Parietal lobe (tissue), 2 donors: ENCODE measurements at places on chromosomes 7 and 10. TPM values are rescaled to one million over a fixed set of nuclear protein-coding genes. Genes with fewer than 3 reads are reported as not detected.

Gene STEAP1
- not detected for total RNA-seq

Gene NAT16
- 3.4 TPM for total RNA-seq

Gene CLEC2L
- total RNA-seq, result 1.9 TPM

Gene PUS7
- total RNA-seq, result 27.5 TPM

Gene MORN4
- 26.0 TPM for total RNA-seq

Gene ASB4
- total RNA-seq, result 0.31 TPM

Gene ZNF727
- 3.8 TPM for total RNA-seq

Gene CALN1
- total RNA-seq, result 54.8 TPM
